ENCODE measurements at places on chromosomes 4 and X. TPM values are rescaled to one million over a fixed set of nuclear protein-coding genes. Genes with fewer than 3 reads are reported as not detected.
A peak's percentile ranks its signal among the peaks of the same experiment; 100 is the strongest.

AFP gene
- total RNA-seq: 1.6 TPM

NRK gene
- 0.05 TPM for total RNA-seq

PCDH7 gene
- total RNA-seq: 65.9 TPM

TTC29 gene
- total RNA-seq: not detected

MAGEB1 gene
- total RNA-seq: 0.69 TPM

DNA sequence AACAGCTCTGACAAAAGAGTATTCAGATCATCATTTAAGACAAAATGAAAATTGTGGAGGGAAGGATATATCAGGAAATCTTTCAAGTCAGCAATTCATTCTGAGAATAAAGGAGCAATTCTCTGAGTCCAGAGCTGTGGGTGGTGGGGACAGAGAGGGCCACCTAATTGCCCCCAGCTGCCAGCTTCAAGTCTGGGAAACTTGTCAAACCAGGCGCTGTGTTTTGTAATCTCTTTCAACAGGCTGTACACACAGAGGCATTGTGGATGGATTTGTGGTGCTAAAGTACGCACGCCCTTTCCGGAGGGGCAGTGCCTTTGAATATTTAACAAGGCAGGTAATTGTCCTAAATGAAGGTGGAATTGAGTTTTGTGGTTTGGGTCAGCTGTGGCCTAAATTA lies 591.1 kb upstream of the BOD1L1 start:
- no peak for DNase-seq

GRCh38 chr4:177451108-177451500 lies 8.9 kb upstream of the AGA start:
- DNase-seq: no peak

GRCh38 chrX:142994988-142995387 lies 30.7 kb upstream of the SPANXN4 start:
- no peak for DNase-seq

DNA sequence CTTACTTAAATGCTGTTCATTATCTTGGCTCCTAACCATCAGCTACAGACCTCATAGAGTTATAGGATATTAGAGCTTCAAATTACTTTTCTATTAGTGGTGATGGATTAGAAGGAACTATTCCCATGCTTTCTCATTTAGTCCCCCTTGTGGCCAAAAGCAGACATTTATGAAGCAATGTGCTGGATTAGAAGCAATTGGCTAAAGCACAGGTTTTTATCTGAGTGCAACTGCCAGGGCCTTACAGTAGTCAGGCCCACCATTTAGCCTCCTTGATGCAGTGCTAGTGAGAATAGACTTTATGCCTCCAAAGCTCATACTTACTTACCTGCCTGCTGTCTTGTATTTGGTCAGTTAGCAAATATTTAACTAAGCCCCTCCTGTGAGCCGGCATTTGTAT lies 93.0 kb downstream of the TSPAN7 start:
- DNase-seq: peak; percentile 7

GRCh38 chr4:8507624-8508023 lies 67.0 kb downstream of the TRMT44 start:
- no peak for DNase-seq

- no peak for DNase-seq
Measured at GRCh38 chrX:143581240-143581639, 54.7 kb downstream of the SLITRK4 start.

DNA sequence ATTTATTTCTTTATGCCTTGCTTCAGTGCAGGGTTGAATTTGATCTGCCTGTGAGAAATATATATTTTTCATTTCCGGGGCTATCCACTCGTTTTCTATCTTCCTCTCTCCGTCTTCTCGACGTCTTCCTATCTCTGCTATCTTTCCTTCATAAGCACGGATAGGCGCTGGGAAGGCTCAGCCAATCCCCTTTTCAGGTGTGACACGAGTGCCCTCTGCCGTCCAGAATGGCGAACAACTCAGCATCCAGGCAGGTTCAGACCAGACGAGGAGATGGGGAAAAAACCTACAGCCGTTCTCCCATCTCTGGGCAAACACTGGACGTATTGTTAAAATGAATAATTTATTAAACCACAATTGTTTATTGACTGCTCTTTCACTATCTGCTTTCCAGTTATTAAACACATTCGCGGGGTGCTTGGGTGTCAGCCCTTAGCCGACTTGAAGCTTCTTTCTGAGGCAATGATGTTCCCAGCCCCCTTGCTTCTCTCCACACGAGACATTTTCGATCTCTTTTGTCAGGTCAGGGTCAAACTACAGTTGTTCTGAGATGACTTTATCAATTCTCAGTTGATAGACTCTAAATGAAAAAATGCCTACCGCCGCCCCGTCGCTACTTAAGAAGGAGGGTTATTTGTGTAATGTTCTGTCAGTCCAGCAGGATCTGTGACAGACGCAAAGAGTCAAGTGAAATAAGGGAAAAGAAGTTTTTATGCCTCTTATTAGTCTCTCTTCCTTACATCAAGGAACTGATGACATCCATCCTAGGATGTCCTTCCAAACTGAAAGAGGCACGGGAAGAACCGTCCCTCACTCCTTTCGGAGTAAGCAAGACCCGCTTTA lies 96.3 kb upstream of the NOCT start:
- DNase-seq: peak; percentile 66

- peak; percentile 38 for DNase-seq
Measured at GRCh38 chrX:48493890-48494364, 14.9 kb upstream of the PORCN start.

DNA sequence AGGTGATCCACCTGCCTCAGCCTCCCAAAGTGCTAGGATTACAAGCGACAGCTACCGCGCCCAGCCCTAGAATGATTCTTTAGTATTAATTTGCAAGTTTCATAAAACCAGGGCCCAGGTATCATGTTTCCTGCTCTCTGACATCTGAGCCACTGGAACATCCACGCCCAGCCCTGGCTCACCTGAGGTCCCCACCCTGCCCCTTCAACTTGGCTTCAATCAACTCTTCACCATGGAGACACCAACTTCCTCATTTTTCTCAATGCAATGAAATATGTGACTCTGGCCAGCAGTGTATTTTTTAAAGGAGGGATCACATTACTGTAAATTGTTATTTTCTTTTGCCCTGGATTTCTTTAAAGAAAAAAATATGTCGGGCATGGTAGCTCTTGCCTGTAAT lies 3.9 kb downstream of the PRSS12 start:
- no peak for DNase-seq

DNA sequence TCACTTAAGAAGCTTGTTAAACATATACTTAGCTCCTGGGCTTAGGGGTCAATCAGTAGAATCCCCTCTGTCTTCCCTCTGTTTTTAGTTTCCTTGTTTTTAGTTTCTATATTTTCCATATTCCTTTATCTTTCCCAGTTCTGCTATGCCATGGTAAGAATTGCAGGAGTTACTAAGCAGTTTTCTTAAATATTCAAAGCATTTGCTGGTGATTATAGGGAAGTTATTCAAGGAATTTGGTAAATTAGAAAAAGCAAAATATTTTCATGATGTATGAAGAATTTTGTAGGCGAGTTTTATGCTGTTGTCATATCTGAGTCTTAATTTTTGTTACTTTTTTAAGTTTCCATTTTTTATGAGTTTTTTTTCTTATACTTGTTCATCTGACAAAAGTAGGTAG lies 91.6 kb upstream of the NUDT6 start:
- no peak for DNase-seq

DNA sequence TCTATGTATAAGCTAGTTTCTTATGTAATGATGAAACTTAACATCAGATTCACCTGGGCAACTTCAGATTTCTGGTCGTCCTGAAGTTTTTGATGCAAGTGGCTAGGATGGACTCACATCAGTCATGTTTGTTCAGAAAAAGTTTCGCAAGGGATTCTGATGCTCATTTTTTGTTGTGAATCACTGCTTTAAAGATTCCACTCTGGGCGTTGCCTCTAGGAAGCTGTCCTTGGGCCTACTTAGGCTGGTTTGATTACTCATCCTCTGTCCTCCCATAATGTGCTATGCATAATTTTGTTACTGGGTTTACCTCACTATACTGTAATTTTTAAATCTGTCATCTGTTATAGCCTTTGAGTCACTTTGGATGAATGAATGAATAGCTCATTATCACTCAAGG lies 30.8 kb downstream of the HERC3 start:
- DNase-seq: no peak

DNA sequence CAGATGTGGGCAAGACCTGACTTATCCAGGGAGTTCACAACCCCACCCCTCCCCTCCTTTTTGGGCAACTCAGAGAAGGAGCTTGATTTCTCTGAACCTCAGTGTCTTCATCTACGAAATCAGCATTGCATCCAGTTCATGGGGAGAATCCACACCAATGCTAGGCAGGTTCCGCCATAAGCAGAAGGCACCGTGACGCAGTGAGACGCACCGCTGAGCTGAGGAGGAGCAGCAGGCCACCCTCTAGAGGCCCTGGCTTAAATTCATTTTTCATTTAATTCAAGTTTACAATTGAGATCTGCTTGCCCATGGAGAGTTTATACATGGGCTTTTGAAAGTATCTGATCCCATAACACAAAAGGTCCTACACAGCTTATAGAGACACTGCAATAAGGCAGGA lies 55.7 kb downstream of the CPZ start:
- DNase-seq: no peak

GRCh38 chr4:150988238-150988637 lies 26.8 kb downstream of the LRBA start:
- DNase-seq: no peak

- no peak for DNase-seq
Measured at GRCh38 chrX:50813843-50814661, at the start of gene SHROOM4. Gene SHROOM4 (minus strand): TSS chrX:50814194. CDS start chrX:50814018, 176 bp downstream.

DNA sequence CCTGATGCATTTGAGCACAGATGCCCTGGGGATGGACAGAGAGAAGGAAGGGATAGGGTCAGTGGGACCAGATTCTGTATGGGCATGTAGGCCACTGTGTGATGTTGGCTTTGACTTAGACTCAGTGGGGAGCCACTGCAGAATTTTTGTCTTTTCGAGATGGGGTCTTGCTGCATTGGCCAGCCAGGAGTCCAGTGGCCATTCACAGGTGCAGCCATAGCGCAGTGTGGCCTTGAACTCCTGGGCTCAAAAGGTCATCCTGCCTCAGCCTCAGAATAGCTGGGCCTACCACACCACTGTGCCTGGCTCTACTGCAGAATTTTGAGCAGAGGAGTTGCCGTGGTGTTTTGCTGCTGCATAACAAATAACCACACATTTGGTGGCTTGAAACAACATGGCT lies 22.8 kb downstream of the TBC1D14 start:
- no peak for DNase-seq

DNA sequence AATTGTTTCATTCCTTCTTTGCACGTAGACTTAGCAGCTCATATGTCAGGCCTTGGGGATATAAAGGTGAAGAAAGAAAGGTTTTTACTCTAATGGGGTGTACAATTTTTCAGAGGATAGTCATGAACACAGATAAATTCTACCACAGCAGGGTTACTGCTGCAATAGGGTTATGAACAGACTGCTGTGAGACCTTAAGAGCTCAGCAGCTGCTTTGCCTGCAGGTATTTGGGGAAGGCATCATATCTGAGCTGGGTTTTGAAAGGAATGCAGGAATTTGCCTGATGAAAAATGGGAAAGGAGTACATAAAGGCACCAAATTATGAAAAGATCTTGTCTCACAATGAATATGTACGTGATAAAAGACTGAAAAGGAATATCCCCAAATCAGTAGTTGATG lies 128.9 kb downstream of the CEP135 start:
- DNase-seq: no peak

GRCh38 chr4:142960126-142960525 lies 114.0 kb upstream of the INPP4B start:
- DNase-seq: no peak

DNA sequence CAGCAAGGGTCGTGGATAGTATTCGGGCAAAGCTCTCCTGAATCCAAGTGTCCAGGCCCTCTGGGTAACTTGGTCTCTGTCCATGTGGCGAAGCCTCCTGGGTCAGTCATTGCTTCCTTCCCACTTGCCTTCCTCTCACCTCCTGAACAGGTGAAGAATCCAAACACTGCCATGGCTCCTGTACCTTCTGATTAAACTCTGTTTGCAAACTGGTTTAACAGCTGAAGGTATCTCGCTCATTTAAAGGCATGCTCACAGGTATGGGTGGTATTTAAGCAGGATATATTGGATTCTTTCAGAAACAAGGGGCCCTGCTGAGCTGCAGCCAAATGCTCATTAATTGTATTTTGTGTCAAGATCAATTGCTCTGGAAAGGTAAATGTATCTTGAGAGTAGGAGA lies 28.2 kb downstream of the FHDC1 start:
- no peak for DNase-seq

GRCh38 chrX:74242484-74243138 lies 61.4 kb upstream of the ZCCHC13 start:
- DNase-seq: no peak

DNA sequence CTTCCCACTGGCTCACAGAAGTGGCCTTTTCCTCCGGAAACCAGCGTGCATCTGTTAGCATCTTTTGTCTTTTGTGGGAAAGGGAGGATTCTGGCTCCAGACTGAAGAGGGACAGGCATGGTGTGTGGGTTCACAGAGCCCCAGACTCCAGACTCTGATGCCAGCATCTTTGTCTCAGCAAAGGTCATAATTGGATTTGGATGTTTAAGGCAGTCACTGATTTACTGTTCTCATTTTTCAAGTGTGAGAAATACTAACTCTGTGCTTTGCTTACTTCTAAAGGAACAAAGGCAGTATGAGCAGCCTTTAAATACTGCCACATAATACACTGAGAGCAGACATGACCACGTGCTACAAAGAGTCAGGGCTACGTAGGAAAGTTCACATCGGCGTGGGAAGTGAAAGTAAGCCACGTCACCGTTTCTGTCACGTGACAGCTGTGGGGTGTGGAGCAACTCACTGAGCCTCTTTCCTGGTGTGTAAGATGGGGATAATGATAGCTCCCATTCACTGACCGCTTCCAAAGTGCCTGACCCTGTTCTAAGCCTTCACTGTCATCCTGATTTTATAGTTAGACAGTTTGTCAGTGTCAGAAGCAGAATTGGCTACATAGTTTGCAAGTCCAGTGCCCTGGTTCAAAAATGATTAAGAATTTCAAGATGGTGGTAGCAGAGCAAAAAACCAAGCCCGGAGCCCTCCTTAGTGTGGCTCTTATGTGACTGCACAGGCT lies 24.8 kb upstream of the TMSB4X start:
- DNase-seq: no peak

- no peak for DNase-seq
Measured at GRCh38 chrX:103183912-103184311, 31.0 kb upstream of the BEX4 start.

DNA sequence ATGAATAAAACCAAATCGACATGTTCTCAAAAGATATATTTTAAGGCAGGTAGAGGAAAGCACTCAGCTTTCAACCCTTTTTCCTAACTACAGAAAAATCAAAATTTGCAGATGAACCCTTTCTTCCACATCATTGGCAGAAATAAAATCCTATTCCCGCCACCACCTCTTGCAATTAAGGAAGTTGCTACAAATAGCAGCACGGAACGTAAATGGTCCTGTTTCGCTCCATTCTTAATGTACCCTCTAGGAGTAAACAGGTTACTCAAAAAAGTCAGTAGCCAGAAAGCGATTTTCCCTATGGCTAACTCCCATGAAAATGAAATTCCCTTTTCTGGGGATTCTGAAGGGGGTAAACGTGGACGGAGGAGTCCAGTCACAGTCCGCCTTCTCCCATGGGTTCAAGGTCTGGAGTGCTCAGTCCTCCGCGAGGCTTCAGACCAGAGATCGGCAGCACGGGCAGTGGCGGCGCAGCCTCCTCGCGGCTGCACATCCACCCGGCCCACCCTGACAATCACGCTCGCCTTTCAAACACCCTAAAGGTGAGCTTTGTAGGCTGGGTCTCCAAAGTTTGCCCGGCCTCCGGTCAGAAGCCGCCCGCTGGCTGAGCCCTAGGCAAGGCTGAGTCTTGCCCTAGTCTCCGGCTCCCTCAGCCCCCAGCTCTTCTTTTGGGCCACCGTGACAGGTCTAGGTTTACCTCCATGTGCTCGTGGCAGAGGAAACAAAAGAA lies 1.8 kb downstream of the ATP11C start:
- no peak for DNase-seq
